Effector memory CD8-positive, alpha-beta T cell (primary cell): ENCODE measurements at places on chromosomes 13 and 19.

- DNase-seq: no peak
Observed at GRCh38 chr13:42762251-42762650, 19.1 kb upstream of the FAM216B start.

- DNase-seq: no peak
Observed at GRCh38 chr13:35567406-35567980, 91.0 kb upstream of the MAB21L1 start.

- DNase-seq: peak; percentile 2
Observed at GRCh38 chr13:80048802-80049201, 292.1 kb downstream of the SPRY2 start.

DNA sequence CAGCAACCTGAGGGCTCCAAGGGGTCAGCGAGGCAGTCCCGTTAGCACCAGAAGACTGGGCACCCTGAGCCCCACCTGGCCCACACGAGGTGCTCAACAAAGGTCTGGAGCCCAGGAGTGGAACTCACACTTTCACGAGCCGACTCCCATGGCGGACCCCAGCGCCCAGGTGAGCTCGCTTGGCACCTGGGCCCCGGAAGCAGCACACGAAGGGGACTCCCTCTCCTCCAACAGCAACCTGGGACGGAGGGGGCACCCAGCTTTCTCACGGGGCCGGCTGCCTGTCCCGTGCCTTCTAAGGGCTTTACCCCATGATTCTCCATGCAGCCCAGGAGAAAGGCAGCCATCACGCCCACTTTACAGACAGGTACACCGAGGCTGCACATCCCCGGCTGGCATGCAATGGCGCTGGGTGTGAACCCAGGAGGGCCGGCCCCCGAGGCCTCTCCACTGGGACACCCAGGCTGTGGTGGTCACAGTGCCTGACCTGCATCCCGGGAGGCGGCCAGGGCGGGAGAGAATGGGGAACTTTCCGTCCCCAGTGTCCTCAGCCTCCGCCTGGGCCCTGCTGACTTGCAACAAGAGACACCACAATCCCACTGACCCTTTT is 5.0 kb downstream of the PIP5K1C start:
- no peak for DNase-seq

GRCh38 chr19:14977128-14977527 is 2.5 kb downstream of the SLC1A6 start:
- DNase-seq: no peak
